ENCODE measurements at places on chromosomes 5 and 9.

GRCh38 chr9:13284011-13284410 is 4.5 kb upstream of the MPDZ start:
- DNase-seq: no peak

- no peak for DNase-seq
These were observed 223.7 kb downstream of the DMRT2 start for GRCh38 chr9:1273859-1274258.

GRCh38 chr9:75063556-75064305 is 24.2 kb downstream of the NMRK1 start:
- DNase-seq: no peak

DNA sequence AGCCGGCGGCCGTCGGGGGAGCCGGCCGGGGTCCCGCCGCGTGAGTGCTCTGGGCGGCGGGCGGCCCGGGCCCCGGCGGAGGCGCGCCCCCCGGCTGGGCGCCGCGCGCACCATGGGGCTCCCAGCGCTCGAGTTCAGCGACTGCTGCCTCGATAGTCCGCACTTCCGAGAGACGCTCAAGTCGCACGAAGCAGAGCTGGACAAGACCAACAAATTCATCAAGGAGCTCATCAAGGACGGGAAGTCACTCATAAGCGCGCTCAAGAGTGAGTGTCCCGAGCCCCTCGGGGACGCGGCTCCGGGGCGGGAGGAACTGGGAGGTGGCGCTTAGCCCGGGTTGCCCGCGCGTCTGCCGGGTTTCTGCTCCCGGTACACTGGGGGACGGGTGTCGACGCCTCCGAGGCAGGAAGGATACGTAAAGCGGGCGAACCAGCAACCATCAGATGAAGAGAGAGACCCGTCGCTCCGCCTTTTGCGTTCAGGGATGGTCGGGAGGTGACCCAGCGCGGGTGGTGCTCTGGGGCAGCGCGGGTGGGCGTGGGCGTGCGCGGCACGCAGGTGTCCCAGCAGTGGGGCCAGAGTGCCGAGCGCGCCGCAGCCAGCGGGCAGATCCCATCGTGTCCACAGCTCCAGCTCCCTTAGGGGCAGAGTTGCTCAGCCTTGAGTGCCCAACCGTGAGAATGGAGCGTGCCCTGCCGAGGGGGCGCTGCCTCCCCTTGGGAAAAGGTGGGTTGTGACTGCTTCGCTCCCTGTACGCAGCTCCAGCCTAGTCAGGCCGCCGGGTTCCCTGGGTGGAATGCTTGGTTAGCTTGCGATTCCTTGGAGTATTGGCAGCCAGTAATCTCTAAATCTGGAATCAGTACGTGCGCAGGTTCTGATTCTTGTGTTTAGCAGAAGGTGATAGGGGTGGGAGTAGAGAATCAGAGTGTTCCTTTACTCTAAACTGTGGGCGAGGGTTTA is 753 bp downstream of the ARHGAP26 start:
- peak; percentile 35 for DNase-seq

DNA sequence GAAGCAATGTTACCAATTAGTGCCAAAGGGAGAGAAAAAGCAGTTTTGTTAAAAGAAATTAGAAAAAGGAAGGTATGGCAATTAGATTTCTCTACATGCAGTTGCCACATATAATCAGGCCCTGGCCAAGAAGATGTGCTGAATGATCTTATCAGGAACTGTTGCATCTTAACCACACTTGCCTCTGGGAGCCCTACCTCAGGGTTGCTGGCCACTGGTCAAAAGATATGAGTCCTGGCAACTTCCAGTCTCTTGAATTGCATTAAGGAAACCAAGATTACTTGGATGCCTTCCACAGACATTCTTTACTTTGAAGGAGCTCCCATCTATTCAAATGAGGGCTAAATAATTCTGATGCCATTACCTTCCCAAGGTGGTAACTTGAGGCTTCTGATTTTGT is 60.4 kb downstream of the TNC start:
- DNase-seq: no peak

GRCh38 chr5:100668511-100668910 is 133.3 kb downstream of the FAM174A start:
- DNase-seq: no peak

- no peak for DNase-seq
These were observed 40.3 kb upstream of the BARHL1 start for GRCh38 chr9:132541870-132542830.

DNA sequence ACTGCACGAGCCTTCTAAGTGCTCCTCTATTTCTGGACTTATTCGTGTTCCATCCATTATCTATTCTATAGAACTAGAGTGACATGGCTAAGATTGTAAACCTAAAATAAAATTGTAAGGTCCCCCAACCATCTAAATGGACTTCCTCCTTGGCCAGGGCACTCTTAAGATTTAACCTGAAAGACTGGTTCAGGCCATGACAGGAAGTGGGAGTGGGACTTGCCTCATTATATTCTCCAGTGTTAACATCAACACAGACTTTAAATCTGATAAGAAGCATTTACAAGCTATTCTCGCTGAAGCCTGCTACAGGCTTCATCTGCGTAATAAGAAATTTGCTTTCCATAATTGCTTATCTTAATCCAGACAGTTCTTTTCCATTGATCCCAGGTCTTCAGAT is 117.0 kb downstream of the SSBP2 start:
- DNase-seq: no peak

GRCh38 chr5:72137826-72138409 is 30.6 kb downstream of the MAP1B start:
- no peak for DNase-seq

GRCh38 chr9:136339173-136339957 is 12.0 kb downstream of the GPSM1 start:
- no peak for DNase-seq

GRCh38 chr9:125974705-125975104 is 227.5 kb downstream of the PBX3 start:
- DNase-seq: no peak

GRCh38 chr5:58810086-58810485 is 227.2 kb downstream of the RAB3C start:
- DNase-seq: no peak

DNA sequence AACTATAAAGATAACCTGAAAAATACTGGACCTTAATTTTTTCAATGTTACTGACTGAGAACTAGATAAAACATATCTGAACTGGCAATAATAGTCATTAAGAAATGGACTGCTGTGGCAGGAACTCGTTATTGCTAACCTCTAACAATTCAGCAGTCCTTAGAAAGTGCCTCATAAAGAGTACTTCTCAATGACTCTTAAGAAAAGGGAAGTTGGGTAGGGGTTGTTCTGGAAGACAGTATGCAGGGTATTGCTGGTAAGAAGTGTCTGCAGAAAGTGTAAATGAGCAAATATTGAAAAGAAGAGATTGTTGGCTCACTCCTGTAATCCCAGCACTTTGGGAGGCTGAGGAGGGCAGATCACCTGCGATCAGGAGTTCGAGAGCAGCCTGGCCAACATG is 27.9 kb downstream of the FOXD1 start:
- no peak for DNase-seq
